ENCODE measurements at places on chromosomes 4 and X. TPM values are rescaled to one million over a fixed set of nuclear protein-coding genes. Genes with fewer than 3 reads are reported as not detected.

The SLC10A6 gene
- total RNA-seq: not detected

The ARHGAP36 gene
- not detected for total RNA-seq

- no peak for DNase-seq
These were observed 145.8 kb upstream of the ATP6AP2 start for GRCh38 chrX:40434947-40435346.

The GCNA gene
- total RNA-seq: 0.98 TPM

DNA sequence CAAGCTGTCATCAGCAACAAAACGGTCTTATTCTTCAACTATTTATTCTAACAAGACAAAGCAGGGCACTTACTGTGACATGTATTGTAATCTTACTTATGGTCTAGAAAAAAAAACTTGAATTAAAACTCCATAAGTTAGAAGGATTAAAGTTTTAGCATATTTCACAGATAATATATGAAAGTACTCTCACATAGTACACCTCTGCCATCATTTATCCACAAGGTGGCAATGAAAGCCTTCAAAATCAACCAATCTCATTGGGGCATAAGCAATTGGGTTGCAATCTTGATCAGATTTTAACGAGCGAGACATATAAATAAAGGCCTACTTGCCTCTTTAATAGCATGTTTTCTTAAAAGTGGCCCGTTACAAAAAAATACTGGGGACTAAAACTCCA lies 1382.9 kb downstream of the FAM133A start:
- no peak for DNase-seq

GRCh38 chrX:38704146-38704882 lies 96.9 kb upstream of the MID1IP1 start:
- DNase-seq: no peak

The FHIP1A gene
- total RNA-seq: 14.8 TPM

Data from HCT116 (cell line).